H1 (cell line): ENCODE measurements at places on chromosomes 2 and 18.

- DNase-seq = no peak
Measured at GRCh38 chr2:45105050-45105582, 95.9 kb upstream of the SIX2 start.

DNA sequence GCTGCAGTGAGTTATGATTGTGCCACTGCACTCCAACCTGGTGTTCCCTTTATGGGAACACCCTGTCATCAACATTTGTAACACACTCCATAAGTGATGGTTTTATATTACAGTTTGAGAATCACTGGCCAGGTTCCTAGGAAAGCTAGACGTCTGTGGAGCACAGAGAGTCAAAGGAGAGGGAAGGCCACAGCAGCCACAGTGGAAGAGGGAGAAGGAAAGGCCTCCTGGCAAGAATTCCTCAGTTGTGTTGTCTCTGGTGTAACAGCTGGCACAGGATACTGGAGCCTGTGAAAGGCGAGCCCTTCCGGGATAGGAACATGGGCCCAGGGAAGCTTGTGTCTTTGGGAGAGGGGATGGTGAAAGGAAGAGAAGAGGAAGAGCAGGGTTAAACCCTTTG is 360.5 kb upstream of the PIK3C3 start:
- no peak for DNase-seq

DNA sequence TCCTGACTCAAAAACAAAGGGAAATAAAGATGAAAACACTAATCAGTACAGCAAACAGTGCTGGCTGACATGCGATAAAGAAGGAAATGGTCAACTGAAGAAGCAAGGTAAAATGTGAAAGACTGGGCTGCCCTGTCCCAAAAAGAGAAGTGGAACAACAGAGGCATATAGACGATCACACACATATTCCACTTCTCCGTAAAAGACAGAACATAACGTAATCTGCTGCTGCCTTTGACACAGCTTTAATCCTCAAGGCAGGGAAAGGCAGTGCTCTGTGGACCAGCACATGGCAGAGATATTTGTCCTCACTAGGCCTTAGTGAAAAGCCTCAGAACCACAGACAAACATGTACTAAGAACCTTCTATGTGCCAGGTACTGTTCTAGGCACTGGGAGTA is 24.3 kb upstream of the REL start:
- no peak for DNase-seq

DNA sequence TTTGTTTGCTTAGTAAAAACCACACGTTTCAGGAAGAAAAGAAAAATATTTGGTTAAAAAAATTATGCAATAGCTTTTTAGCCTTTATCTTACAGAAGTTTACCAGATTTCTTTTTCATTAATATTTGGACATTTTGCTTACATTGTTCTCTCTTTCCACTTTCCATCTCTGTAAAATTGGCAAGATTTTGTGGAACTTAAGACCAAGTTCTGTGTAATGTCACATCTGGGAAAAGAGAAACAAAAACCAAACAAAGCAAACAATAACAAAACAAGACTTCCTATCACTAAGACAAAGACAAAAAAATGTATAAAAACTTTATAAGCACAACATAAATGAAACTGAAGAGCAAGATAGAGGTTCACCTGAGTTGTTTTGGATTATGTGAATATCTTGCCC is 1392.1 kb upstream of the CELF4 start:
- no peak for DNase-seq

DNA sequence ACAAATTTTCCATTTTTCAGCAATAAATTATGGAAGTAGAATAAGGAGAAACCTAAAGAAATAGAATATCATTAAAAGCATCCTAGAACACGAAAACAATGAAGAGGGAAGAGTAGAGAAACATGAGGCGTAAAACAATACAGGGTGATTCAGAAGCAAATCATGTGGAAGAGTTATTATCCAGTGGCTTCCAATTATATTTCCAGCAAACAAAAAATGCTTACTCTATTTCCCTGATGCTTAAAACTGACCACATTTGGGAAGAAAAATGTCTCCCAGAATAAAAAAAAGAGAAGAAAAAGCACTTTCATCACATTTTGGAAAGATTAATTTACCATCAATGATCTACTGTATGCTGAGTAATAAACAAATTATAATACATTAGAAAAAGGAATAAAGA is 192.6 kb downstream of the CD226 start:
- DNase-seq = no peak

DNA sequence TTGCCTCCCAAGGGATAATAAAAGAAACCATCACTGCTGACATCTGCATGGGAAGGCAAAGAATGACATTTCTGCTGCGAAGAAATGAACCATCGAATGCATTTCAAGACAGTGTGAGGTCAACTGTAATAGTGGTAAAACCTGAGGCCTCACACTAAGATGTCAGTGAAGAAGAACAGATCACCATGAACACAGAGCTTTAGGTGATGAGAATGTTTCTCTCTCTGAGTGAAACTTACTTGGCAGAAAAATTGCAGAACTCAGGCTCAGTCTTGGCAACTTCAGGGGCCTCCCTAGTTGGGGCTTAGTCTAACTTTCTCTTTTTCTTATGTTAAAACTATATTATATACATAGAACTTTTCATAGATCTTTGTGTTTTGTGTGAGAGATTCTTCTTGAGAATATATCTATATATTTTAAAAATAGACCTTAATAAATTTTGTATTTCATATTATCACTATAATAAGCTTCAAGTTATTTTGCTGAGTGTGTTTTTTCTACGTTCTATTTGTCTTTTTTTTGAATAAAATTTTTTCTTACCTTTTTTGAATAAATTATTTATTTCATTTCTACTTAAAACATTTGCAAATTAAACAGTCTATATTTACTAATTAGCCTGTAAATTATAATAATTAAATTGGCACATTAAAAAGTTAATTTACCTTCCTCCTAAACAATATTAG is 427.5 kb upstream of the TRIB2 start:
- DNase-seq = no peak
